ENCODE measurements at places on chromosomes 7 and 10.

DNA sequence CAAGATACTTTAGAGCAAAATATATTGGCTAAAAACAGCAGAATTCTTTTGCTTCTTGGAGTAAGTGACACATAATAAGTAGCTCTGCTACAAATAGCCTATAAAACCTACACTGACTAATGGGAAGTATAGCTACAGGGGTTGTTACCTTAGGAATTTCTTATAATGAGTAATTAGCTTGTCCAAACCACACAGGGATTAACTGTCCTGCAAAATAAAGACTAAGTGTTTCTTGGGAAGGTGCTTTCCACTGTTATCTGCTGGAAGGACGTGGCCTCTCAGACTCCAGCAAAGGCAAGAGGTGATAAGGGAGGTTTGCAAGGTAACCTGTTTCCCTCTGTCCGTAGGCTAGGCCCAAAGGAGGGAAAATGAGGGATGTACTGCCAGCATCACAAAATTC, 302.4 kb downstream of the DOCK4 start:
- DNase-seq: no peak

- no peak for DNase-seq
Measured at GRCh38 chr10:122532601-122533296, 27.8 kb upstream of the DMBT1 start.

GRCh38 chr7:131066635-131067034, 261.0 kb upstream of the MKLN1 start:
- DNase-seq: no peak

DNA sequence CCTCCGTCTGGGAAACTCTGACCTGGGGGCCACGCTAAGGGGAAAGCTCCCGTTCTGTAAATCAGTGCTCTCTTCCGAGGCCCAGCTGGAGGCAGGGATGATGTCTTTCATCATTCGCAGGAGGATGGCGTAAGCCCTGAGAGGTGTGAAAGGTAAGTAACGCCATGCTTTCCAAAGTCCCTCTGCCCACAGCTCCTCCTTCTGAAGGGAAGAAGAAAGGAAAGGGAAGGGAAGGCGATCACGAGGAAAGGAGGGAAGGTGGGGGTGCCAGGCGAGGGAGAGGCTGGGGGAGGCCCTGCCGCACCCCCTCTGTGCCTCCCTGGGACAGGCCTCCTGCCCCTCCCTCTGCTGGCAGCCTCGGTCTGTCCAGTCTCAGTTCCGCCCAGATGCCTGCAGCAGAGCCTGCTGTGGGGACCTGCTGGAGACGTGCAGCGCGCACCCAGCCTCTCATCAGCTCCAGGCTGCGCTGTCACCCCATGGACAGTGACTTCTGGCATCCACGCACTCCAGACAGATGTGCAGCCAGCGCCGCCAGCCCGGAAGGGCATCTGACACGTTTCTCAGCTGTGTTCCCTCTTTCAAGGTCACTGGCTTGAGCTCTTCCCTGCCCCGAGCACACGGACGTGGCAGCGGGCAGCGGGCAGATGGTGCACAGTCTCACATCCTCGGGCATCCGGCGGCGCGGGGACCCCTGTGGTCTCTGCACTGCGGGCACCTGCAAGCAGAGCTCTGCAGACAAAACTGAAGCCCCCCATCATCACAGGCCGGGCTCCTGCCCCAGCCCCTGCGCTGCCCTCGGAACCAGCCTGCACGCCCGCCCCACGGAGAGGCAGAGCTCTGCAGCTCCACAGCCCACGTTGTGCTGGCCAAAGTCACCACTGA, 60.6 kb downstream of the INSIG1 start:
- DNase-seq: no peak

DNA sequence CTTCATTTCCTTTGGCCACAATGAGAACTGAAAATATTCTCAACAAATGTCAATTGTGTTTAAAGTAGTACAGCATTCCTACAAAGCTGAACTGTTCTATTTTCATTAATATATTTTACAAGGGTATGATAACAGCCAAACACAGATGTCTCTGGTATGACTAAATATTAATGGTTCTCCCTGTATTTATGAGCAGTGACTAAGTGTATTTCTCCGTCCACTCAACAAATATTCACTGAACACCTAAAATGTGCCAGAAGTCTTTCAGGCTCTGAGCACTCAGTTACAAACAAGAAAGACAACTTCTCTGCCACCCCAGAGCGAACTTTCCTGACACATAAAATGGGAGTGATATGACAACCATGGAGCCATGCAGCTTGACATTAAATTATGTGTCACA, 135.6 kb downstream of the VPS41 start:
- no peak for DNase-seq

- no peak for DNase-seq
Measured at GRCh38 chr10:59073456-59074053, 102.9 kb upstream of the PHYHIPL start.

- no peak for DNase-seq
Measured at GRCh38 chr7:35758421-35758820, 42.4 kb upstream of the SEPTIN7 start.

- no peak for DNase-seq
Measured at GRCh38 chr10:98417481-98417959, 2.5 kb upstream of the PYROXD2 start.

DNA sequence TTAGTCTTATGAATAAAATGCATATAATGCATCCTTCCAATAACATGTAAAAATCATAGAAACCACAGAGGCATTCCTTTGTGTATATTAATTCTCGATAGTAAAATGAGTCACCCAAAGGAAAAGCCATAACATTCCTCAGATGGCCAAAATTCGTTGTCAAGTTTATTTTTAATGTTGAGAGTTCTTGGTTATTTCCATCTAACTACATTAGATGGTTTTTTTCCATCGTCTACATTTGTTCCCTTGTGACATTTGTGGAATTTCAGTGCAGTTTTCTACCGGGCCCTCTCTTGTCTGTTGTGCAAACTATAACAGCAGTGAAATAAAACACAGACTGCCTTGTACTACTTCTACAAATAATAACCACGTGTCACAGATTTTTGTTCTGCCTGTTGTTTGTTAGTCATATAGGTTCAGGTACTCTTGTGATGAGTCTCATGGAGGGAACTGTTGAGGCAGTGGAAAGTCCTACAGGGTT, 54.7 kb upstream of the CCAR1 start:
- DNase-seq: no peak

- DNase-seq: no peak
Measured at GRCh38 chr7:130145424-130146100, 59.6 kb downstream of the TMEM209 start.

DNA sequence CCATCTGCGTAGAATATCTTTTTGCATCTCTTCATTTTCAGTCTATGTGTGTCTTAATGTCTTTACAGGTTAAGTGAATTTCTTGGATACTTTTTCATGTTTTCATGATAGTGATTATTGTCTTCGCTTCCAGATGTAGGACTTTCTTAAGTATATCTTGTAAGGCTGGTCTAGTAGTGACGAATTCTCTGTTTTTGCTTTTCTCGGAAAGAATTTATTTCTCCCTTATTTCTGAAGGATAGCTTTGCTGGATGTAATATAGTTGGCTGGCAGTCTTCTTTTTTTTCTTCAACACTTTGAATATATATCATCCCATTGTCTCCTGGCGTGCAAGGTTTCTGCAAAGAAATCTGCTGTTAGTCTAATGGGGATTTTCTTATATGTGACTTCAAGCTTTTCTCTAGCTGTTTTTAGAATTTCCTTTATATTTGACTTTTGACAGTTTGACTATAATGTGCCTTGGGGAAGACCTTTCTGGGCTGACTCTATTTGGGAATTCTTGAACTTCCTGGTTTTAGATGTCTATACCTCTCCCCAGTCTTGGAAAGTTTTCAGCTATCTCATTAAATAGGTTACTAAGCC, 14.3 kb downstream of the GTPBP4 start:
- DNase-seq: no peak

- DNase-seq: peak; percentile 61
Measured at GRCh38 chr10:59290448-59290847, 71.9 kb downstream of the FAM13C start.

- no peak for DNase-seq
Measured at GRCh38 chr10:11516431-11516746, 95.1 kb downstream of the USP6NL start.

- DNase-seq: no peak
Measured at GRCh38 chr10:45058580-45058979, 57.9 kb downstream of the ZNF22 start.

GRCh38 chr7:130853503-130854279, 119.7 kb upstream of the KLF14 start:
- DNase-seq: no peak

- DNase-seq: no peak
Measured at GRCh38 chr7:90007001-90007654, 147.1 kb upstream of the STEAP1 start.

- no peak for DNase-seq
Measured at GRCh38 chr7:139771001-139771956, 6.5 kb downstream of the HIPK2 start.

- peak; percentile 6 for DNase-seq
Measured at GRCh38 chr7:106282390-106282789, 2.4 kb downstream of the NAMPT start.

DNA sequence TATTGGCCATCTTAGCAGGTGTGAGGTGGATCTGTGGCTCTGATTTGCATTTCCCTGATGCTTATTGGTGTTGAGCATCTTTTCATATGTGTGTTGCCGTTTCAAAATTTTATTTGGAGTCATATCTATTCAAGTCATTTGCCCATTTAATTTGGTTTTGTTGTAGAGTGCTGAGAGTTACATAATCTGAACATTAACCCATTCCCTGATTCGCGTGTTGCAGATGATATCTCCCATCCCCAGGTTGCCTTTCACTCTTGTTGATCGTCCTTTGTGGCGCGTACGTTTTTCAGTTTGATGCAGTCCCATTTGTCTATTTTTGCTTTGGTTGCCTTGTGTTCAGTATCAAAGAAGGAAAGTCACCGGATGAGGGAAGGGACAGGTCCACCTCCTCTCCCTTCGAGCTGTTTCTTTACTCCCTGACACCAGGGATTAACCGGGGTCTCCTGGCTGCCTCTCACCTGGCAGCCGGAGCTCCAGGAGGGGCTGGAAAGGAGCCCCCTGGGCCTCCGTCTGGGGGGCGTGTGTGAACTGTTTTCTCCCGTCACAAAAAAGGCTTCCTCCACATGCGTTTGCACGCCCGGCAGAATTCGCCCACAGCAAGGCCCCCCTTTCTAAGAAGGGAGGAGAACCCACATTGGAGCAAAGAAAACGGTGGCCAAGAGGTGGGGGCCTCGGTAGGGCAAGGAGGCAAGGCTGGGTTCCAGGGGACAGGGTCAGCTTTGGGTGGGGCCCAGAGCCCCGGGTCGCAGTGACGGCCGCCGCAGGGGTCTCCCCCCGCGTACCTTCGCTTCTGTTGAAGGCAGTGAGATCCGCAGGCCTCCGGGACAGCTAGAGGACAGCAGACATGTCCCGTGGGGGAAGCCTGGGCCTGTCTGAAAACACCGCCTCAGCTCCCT, 8.3 kb downstream of the MNX1 start:
- DNase-seq: no peak

- peak; percentile 78 for DNase-seq
Measured at GRCh38 chr7:2460641-2461040, 15.6 kb downstream of the GRIFIN start.

GRCh38 chr7:44713680-44714335, 34.8 kb upstream of the ZMIZ2 start:
- DNase-seq: no peak

- no peak for DNase-seq
Measured at GRCh38 chr7:32602470-32602869, 107.2 kb downstream of the AVL9 start.

DNA sequence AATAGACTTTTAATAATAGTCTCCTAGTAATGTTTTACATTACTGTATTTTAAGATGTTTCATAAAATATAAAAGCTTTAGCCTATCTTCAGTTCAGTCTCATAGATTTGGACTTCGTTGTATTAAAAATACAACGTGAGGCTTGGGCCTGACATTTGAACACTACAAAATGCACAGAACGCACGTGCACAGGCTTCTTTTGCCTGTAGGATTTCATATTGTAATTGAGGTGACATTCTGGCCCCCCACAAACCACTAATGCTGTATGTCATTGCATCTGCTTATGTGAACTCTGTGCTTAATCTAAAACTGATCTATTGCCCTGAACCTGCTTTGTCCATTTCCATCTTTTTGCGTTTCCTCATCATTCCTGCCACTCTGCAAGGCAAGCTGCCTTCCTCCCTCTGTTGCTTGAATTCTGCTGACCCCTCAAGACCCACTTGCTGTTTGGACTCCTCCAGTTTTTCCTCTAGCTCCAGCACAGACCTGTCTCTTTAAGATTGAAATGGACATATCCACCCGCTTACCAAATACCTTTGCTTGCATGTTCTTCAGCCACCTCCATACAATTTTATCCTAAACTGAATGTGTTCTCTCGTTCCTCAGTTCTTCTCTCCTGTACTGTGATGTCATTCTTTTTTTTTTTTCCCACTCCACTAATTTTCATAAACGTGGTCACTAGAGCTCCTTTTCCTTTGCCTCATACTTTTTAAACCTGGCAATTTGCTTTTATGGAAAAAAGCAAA, 12.4 kb downstream of the PRKAR2B start:
- no peak for DNase-seq

DNA sequence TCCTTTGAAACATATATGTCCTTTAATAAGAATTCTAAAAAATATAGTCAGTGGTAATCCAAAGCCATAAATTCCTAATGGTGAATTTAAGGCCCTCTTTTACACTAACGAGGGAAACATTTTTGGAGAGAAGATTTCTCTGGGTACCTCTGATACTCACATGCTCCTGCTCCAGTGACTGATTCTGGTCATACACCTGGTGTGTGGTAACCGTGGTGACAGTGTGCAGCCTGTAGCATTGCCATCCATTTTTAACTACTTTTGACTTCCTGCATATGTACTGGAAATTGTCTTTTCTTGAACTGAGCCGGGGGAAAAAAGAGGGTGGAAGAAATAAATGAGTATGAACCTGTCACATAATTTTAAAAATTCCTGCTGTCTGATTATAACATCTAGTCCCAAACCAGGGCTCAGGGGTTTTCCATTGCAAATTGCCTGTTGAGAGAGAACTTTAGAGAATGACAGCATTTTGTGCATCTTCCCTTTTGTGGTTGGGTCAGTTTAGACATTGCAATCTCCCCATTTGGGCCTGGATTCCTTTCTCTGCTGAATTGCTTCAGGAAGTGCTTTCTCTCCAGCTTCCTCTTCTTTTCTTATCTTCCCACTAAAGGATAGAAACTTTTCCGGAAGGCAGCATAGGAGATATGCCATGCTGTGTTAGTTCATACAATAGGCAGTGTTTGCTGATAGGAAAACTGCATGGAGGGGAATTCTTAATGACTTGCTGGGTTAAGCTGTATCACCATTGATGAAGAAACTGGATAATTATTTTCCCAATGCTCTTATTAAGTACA, 125.5 kb downstream of the GRM3 start:
- DNase-seq: no peak
